T-helper 2 cell (primary cell): ENCODE measurements at places on chromosomes 1 and 21.

- no peak for DNase-seq
Measured at GRCh38 chr1:12231276-12231595, 1.4 kb downstream of the VPS13D start.

DNA sequence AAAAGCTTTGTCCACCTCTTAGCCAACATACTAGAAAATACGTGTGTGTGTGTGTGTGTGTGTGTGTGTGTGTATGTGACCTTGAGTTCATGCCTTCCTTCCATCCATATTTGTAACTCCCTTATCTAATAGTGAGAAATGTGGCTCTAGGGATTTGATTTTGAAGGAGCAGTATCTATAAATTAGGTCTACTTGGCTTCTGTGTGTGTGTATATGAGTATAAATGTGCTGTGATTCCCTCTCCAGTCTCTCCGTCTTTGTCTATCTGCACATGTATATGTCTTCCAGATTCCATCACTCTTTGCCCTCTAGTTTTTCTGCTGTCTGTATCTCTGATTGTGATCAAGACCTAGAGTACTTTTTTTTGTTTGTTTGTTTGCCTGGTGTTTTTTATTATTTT is 11.9 kb upstream of the NBL1 start:
- DNase-seq, result no peak

DNA sequence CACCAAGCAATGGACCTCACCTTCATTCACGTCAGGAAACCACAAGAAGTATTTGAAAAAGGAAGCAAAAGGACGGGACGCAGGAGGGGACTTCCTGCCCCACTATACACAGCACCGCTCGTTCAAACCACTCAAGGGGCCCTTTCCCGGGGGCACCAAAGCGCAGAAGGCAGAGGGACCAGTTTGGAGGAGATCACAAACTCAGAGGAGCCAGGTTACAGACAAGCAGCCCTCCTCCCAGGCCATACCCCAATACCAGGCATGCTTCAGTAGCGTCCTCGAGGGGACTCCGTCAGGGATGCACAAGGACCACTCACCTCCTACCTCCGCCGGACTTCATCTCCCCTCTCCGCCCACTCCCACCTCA is 685 bp downstream of the CRTC2 start:
- DNase-seq, result peak; percentile 66

GRCh38 chr1:205976708-205977401 is 26.3 kb downstream of the RAB7B start:
- no peak for DNase-seq

- DNase-seq, result no peak
Measured at GRCh38 chr1:21608798-21609197, 60.4 kb downstream of the RAP1GAP start.

DNA sequence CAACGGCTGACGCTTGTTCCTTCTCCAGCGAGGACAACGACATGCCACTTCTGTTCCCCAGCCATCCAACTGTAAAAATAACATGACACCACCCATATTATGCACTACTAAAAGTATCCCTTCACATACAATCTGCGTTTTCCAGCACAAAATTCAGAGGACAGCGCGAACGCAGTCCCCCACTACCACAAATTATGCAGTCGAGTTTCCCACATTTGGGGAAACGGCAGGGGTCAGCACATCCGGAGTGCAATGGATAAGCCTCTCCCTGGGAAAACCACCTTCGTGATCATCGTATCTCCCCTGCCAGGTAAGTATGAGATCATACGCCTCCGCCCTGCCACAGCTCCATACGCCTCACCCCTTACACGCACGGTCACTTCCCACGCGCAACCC is 120.9 kb downstream of the PPIAL4G start:
- no peak for DNase-seq

DNA sequence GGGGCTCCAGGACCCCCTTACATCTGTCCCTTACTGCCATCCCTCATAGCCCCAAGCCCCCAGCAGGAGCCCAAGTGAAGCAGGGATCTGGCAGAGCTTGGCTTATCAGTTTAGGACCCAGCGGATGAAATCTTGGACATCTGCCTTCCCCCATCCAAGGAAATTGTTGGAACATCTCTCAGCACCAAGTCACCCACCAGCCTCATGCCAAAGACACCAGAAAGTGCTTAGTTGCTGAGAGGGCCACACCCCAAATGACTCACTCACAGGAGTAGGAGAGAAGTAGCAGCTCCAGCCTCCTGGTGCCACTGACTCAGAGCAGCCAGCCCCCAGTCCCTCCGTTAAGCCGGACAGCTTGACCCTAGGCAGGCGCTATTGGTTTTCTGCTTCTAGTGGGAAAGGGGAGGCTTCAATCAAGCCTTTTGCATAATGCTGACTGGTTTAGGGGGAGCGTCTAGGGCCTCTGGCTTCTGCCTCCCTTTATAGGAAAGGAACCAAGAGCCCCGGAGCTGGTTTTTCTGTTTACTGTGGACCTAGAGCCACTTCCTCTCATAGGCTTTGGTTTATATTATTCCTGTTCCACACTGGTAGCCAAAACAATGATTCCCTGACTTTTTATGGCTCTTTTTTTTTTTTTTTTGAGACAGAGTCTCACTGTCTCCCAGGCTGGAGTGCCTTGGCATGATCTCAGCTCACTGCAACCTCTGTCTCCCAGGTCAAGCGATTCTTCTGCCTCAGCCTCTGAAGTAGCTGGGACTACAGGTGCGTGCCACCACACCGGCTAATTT is 114.2 kb upstream of the IPO9 start:
- no peak for DNase-seq
